ENCODE measurements at places on chromosomes 2 and 18.

DNA sequence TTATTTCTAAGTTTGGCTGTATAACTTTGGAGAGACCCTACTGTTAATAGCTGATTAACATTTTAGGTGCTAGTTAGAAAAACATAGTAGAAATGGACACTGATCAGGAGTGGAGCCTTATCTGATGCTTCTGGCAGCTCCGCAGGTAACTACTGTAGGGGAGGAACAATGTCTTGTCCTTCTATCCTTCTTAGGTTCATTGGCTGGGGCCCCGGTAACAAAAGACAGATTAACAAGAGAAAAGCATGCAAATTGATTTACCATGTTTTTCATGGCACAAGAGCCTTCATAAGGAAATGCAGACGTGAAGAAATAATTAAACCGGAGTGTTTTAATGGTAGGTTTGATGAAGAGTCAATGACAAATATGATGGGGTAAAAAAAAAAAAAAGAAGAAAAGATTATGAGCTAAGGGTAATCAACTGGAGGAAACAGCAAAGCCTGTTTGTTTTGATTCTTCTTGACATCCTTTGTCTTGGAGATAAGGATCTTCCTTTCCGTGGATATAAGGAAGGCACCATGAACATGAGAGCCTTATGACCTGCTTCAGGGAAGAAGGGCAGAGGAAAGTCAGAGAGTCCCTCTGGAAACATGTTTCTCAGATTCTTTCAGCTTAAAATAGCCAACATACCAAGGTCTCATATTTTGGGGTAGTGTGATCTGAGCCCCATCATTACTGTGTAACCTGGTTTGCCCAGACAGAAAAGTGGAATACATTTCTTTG is 62.4 kb upstream of the GCFC2 start:
- DNase-seq, result no peak

GRCh38 chr2:239274391-239275043 is 126.3 kb downstream of the HDAC4 start:
- peak; percentile 31 for DNase-seq

DNA sequence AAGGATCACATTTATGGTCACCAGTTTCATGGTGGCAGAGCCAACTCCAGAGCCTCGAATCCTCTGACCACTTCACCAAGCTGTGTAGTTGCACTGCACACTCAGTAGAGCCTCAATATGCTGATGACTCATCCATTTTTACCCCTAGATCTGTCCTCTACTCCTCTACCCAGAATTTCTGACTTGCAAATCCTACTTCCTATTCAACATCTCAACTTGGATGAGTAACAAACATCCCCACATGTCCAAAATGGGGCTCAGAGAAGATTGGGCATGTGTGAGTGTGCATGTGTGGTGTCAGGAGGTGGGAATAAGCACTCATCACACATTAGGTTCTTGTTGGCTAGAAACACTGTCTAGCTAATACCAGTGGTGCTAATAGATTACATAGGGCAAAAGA is 57.8 kb upstream of the IGFBP2 start:
- DNase-seq, result no peak

DNA sequence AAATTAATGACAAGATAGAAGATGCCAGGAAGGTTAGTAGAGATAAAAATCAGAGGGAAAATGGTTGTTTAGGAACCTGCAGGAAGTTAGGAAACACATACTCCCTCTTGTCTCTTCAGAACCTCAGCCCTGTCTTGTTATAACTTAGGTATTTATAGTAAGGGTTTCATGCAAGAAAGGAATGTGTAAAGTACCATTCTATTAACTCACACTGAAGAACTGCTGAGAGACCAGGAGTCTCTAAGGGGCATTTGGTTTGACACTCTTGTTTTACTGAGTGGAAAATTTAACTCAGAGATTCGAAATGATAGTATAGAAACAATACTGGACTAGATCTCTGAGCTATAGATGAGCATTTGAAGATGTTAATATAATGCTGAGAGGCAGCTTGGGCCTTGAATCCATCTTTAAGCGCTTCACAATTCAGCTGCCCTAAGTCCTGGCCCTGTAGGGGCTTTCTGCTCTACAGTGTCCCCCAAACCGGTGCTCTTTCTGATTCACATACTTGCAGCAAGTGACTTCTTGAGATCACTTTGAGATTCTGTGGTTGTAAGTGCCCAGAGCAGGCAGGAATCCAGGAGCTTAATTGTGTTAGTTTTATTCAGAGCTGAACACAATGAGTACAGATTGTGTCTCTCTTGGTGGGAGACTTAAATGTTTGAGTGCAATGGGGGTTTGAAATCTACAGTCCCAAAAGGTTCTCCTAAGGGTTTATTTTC is 235.0 kb upstream of the RGPD4 start:
- no peak for DNase-seq

DNA sequence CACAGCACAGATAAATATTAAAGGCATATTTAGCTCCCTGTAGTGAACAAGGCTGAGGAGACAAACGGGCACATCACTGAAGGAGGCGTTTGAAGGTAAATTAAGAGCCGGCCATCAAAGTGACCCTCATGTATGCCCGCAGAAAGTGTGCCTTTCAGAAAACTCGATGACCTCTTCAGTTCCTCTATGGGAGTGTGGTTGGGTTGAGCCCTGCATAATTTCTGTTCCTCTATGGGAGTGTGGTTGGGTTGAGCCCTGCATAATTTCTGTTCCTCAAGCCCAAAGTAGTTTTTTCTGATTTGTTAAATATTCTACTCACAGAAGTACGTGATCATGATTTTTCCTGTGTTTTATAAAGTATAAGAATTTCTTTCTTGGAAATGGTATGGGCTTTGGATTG is 568.5 kb downstream of the TSN start:
- DNase-seq, result no peak

- no peak for DNase-seq
These were observed 203.9 kb upstream of the PIK3C3 start for GRCh38 chr18:41751161-41751560.

DNA sequence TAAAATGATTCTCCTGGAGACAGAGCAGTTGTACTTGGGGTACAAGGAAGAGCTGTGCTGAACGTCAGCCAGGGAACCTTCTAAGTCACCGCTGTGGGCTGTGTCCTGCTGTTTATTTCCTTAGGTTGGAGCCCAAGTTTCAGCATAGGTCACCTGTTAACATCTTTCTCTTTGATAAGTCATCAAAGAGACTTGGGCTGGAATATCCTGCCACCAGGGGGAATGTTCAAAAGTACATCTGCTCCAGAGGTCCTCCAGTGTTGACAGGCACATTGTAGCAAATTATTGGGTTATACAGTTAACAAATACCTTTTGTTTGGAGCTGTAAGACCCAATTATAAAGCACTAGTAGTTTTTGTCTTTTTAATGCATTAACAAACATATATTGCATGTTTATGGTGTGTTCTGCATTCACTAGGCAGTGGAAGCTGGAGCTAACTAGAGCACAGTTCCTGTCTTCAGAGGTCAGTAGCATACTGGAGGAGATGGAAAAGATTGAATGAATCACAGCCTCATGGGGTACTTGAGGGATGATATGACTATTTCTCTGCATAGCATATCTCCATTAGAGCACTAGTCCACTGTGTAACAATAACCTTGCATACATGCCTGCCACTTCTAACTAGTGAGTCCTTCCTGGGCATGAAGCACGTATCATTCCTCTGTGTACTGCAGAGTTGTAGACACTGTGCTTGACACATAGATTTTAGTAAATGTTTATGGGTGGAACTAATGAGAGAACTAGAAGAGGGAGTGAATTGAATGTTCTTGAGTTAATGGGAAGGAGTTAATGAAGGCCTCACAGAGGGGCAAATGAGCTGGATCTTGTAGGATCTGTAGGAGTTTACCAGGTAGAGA is 182.1 kb downstream of the AGAP1 start:
- DNase-seq, result no peak

DNA sequence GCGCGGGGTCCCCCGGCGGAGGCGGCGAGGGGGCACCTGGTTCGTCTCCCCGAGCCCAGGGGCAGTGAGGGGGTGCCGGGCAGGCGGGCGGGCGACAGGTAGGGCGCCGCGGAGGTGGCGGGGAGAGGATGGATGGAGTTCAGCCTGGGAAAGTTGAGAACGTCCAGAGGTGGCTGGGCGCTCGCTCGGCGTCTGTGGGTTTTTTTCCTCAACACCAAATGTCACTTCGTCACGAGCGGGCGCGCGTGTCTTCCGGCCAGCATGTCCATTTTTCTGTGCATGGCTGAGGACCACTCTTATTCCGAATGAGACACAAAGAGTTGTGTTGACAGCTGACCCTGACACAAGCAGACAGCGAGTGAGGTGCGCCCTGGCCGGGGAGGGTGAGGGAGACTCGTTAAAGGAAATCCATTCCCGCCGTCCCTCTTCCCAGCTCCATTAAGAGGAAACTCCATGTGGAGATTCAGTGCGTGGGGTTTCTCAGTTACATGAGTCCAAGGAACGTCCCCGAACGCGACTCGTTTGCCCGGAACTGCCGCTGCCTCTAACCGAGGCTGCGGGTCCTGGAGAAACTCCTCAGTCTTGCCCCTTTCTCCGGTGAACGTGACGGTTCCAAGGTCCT is 859 bp downstream of the GREB1L start:
- DNase-seq, result no peak

DNA sequence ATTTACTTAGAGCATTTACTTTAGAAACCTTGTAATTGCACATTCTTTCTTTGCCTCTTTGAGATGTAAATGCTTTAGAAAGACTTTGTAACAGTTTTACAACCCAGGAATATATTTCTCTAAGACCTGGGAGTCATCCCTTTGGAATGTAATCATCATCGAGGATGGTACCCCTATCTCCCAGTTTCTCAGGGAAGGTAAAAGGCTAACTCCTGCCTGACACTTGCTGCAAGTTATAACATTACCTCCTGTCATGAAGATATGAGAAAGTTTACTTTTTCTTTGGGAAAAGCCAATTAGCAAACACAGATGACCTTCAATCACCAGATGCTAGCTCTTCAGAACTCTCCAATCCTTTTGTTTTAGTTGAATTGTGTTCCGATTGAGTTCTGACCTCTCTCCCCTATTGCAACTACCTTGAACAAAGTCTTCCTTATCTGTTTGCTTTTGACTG is 420.3 kb upstream of the FSIP2 start:
- DNase-seq, result no peak

GRCh38 chr18:61738042-61738441 is 154.8 kb downstream of the RNF152 start:
- no peak for DNase-seq

DNA sequence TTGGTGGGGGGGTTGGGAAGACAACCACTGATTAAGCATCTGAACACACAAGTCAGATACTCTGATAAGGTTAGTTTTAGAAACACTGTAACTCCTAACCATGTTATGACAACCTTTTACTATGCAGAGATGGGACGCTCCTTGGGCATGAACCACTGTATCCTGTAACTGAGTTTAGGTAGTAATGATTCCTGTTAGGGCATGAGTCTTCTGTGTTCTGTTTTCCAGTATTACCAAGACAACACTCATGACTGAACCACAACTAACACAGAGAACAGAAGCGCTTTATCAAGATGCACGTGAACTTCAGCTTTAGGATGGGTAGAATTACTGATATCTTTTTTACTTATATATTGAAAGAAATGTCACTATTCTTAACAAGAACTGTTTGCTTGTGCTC is 14.1 kb upstream of the CREB1 start:
- no peak for DNase-seq

GRCh38 chr2:118842661-118843482 is 4.6 kb downstream of the EN1 start:
- DNase-seq, result no peak

DNA sequence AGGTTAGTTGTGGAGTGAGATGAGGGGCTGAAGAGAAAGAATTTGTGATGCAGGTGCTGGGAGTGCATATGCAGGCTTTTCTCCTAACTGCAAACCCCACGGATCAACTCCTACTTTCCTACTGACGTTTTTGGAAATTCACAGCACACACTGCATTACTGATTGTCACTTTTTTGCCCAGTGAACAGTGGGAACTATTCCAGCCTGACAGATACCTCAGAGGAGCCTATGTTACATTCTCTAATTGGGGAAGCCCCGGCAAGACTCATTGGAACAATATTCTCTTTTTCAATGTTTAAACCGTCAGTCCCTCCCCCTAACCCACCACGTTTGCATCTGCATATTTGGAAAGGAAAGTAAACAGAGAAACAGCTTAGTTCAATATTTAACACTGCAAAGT is 126.2 kb downstream of the DPP4 start:
- no peak for DNase-seq

- DNase-seq, result no peak
These were observed 64.0 kb upstream of the ZEB2 start for GRCh38 chr2:144583741-144584453.

DNA sequence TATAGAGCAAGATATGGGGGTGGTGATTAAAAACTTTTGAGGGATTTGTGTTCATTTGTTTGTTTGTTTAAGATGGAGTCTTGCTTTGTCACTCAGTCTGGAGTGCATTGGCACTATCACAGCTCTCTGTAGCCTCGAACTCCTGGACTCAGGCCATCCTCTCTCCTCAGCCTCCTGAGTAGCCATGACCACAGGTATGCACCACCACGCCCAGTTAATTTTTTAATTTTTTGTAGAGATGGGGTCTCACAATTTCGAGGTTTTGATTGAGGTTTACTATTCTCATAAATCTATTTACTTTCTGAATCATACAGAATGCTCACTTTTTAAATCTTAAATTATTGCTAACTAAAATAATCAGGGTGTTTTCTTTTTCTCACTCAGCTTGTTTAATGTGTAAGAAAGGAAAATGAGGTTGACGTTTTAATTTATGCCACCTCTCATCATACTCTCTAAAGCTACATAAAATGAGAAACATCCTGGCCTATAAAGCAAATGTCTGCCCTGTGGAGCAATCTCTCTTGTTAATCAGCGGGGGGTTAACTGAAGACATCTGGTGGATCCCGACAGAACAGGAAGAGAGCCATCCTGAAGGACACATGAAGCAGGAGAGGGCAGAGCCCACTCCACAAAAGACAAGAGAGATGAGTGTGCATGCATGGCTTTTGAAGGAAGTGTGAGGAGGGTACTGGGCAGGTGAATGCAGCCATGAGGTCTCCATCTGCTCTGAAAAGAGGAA is 589.1 kb upstream of the SLC8A1 start:
- DNase-seq, result no peak

GRCh38 chr2:223747392-223748042 is 89.9 kb downstream of the AP1S3 start:
- DNase-seq, result no peak

DNA sequence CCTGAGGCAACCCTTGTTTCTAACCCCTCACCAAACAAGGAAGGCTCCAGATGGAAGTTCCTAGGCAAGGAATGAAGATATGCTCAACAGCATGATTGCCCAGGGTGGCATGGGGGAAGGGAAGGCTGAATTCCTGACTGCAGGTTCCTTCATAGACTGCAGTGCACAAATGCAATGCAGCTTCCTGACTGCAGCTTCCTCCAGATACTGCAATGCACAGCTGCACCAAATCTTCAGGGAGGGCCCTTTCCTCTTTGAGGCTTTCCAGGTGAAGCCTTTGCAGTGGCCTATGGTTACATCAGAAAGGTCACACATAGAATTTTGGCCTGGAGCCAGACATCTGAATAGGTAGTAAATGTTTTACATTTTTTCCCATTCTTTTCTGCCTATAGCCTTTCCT is 58.8 kb upstream of the DYNAP start:
- DNase-seq, result no peak

GRCh38 chr2:15238028-15238427 is 323.1 kb downstream of the NBAS start:
- DNase-seq, result no peak

- DNase-seq, result no peak
These were observed 12.0 kb downstream of the KCNK3 start for GRCh38 chr2:26704441-26704977.

Measured in CD4-positive, alpha-beta T cell (primary cell).